SW 1271 (cell line): ENCODE measurements at places on chromosomes 11 and 22.

- no peak for DNase-seq
Measured at GRCh38 chr11:59102259-59102765, 4.7 kb upstream of the FAM111B start.

DNA sequence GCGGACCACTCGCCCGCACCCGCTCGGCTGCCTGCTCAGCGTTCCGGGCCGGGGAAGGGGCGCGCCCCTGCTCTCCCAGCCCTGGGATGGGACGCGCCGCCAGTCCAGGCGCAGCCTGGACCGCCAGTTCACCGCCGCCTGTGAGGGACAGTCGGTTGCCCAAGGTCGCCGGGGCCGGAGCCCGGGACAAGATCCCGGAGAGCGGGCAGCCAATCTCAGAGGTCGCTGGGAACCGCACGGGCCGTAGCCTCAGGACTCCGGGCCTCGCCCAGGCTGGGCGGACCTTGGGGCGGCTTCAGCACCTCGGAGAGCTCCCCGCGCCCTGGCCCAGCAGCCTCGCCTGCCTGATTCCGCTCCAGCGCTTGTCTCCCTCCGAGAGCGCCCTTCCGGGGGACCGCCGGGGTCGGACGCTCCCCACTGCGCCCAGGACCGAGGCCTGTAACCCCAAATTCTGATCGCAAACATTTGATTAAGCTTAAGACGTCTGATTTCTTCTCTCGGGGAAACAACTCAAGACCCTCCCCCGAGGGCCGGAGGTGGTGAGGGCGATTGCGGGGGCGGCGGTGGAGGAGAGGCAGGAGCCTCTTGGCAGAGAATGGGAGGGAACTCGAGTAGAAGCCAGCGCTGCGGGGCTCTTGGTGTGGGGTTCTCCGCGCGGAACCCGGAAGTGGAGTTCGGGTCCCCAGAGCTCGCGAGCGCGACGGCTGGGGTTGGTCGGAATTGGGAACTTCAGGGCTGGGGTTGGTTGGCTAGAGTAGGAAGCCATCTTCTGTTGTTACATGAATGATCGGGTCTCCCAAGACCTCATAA lies 1.1 kb upstream of the CHRM4 start:
- DNase-seq = no peak

- no peak for DNase-seq
Measured at GRCh38 chr11:11441516-11441915, 88.5 kb upstream of the CSNK2A3 start.

DNA sequence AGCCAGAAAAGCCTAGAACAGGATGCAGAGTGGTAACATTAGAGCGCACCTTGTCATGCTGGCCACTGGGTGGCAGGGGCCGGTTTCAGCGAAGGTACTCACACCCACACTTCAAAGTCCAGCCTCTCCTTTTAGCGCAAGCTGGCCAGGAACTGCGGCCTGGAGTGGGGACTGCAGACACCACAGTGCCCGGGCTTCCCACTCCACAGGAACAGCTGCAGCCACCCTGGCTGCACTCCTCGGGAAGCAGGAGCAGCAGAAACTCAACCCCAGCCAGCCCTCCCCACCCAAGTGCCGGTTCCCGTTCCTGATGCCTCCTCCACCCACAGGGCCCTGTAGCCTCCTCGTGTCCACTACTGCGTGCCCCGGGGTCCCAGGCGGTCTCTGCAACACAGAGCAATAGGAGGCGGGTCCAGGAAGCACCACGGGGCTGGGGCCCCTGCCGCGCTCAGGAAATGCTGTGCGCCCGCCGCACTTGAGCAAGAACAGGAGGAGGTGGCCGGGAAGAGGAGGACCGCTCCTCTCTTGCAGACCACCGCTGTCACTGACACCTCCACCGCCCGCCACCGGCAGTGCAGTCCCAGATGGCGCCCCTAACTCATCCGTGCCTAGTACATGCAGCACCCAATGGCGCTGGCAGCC lies 2.2 kb downstream of the RFPL2 start:
- DNase-seq = peak; percentile 66

GRCh38 chr11:114295676-114296604 lies at the start of gene NNMT:
NNMT (plus strand) TSS chr11:114296399; CDS start chr11:114296557, 158 bp downstream.
- no peak for DNase-seq

DNA sequence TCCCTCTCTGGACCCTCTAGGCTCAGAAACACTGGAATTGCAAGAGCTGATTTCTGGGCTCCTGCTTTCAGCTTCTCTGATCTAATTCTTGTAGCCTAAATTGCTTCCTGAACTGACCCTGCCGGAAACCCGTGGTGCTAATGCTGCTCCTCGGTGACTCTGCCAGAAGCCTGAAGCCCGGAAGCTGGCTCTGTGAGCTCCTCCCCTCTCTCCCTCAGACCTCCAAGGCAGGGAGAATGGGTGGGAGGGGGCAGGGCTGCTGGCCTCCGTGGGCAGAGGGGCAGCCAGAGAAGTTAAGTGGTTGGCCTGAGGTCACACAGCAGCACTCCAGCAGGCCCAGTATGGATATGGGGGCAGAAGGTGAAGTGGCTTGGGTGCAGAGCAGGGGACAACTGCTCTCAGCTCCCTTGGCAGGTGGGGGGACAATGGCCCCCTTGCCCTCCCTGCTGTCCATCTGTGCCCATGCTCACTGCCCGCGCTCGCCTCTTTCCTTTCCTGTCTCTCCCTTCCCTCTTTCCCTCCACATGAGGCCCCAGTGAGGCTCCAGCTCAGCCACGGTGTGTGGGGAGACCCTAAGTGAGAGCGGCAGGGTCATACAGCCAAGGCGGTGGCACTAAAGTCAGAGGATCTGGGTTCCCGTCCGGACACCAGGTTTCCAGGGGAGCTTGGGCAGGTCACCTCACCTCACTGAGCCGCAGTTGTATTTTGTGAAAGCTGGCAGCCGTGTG lies 16.2 kb downstream of the CAPN5 start:
- no peak for DNase-seq

- DNase-seq = no peak
Measured at GRCh38 chr11:12784987-12785386, 110.8 kb downstream of the TEAD1 start.

DNA sequence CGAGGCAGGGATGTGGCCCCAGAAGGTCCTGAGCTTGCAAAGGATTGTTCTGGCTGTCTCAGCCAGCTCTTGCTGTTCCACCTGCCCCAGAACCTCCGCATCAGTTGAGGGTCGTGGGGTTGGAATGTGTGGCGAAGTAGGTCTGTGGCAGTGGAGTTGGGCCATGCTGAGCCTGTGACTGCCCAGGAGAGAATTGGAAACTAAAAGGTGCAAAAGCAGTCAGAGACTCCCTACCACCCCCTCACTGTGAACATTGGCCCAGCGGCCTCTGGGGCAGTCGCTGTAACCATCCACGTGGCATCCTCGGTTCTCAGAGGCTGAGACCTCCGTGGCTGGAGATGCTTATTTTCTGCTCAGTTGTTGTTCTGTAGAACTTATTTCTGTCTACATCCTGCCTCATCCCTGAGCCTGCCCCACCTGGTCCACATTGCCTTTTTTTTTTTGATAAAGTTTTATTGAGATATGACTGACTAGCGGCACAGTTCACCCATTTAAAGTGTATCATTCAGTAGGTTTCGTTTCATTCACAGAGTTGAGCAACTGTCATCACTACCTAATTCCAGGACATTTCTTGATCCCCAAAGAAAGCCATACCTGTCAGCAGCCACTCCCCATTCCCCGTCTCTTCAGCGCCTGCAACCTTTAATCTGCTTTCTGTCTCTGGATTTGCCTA lies 22.3 kb upstream of the DGCR8 start:
- DNase-seq = no peak

DNA sequence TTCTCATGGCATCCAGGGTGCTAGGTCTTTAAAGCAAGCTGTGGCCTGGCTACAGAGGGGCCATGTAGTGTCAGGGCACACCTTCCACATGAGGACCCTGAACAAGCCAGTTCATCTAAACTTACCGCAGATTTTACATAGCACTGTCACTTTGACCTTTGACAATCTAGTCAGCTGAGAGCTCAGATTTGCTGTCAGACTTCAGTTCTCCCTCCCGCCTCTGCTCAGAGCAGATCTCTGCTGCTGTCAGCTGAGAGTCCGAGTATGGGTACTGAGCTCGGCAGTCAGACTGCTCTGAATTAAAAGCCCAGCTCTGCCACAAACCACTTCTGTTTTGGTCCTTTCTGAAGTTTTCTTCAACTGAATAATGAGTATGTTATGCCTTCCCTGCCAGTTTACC lies 507.1 kb downstream of the SOX6 start:
- no peak for DNase-seq

GRCh38 chr22:19913337-19913936 lies 28.1 kb upstream of the COMT start:
- DNase-seq = no peak

- DNase-seq = no peak
Measured at GRCh38 chr22:20885557-20886323, 26.9 kb downstream of the SNAP29 start.

GRCh38 chr11:34890812-34891211 lies 25.4 kb downstream of the APIP start:
- DNase-seq = no peak

DNA sequence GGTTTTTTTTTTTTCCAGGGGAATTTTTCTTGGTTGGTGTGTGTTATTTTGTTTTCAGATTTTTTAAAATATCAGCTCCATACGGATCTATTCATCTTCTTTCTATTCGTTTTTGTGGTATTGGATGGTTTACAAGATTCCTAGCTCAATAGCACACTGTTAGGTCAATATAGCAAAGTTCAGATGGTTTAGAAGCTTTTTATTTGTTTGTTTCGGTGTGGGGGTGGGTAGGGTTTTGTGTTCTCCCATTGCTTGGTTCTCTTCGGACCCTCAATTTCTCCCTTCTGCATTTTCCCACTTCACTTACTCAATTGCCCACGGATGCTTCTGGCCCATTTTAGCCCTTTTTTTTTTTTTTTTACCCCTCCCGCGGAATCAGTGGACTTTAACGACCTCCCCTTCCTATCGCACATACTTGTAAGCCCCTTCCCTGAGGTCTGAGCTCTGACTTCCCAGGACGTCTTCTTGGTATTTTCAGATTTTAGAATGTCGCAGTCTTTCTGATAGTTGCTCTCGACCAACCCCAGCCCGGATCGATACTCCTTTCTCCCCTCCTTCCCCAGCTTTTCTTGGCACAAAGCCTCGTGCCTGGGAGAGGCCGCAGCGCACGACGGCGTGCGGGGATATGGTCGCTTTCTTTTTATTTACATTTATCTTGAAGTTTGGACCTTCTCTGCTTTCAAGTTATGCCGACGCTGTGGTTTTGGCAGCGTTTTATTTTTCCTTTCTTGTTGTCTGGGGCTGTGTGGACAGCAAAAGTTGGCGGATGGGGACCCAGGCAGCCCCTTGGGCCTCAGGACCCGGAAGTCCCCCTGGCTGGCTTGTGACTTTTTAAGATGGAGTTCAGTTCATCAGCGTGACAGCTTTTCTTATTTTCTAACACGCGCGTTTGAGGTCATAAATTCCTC lies 4.4 kb upstream of the SPDYC start:
- DNase-seq = no peak

- no peak for DNase-seq
Measured at GRCh38 chr22:36425977-36426523, 38.3 kb upstream of the MYH9 start.

DNA sequence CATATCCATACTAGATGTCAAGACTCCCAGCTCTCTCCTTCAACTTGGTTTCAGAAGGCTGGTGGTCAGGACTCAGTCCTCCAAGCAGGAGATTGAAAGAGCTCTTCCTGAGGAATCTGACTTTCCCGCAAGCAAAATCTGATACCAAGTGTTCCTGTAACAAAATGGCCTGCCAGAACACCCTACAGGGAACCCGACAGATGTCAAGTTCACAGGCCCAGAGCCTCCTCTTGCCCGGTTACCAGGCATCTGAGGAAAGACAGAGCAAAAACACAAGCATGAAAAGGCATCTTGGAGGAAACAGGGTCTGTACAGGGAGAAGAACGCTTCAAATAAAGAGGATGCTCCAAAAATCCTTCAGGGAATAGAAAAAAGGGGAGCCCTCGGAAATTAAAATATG lies 8.7 kb upstream of the KCNJ5 start:
- DNase-seq = no peak

DNA sequence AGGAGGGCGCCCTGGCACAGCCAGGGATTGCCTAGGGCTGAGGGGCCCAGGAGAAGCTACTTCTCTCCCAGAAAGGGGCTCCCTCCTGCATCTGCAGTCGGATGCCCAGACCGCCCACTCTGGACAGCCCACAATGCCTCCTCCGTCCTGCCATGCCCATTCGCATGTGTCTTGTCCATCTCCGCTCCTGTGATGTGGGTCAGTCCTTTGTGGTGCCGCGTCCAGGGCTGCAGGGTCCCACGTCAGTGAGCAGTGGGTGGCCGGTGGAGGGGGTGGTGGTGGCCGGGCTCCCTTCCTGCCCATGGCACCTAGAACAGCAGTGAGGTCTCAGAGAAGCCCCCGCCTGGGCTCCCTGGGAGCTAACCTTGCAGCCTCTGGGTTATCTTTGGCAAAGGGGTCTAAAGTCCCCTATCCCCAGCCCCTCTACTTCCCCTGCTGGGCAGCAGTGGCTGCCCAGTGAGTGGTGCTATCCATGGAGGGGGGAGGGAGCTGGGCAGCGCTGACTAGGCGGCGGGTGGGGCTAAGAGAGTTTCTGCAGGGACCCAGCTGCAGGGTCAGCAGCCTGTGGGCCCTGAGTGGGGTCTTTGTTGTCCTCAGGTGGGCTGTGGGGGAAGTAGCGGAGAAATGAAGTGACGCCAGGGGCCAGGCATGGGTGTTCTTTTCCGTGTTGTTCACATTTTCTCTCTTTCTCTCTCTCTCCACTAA lies 41.1 kb downstream of the KCNC1 start:
- no peak for DNase-seq

DNA sequence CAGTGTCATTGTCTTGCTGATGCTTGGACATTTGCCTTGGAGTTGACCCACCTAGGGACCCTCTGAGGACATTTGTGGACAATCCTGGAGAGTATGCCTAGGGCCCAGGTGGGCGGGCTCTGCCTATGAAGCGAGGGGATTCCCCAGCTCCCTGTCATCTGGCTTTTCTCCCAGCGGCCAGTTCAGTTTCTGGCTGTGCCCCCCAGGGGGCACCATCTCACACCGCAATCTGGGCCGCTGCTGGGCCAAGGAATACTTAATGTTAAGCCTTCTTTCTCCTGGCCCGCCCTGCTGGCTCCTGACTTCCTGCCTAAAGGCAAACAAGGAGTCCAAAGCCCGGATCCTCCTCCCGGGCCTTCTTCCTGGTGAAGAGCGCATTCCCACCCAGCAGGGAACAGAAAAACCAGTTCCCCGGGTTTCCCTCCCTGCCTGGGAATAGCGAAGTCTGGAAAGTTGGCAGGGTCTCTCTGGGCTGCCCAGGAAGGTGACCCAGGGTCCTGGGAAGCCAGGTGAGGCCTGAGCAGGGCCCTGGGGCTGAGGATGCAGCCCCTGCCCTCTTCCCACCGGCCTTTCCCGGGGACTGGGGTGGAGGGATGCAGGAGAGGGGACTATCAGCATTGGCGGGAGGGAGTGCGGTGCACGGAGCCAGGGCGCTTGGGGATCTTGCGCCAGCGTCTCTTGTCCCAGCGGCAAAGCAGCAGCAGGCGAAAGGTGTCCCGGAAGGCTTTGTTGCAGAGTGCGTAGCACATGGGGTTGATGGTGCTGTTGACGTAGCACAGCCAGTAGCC lies 11.9 kb downstream of the CHRM1 start:
- DNase-seq = no peak

DNA sequence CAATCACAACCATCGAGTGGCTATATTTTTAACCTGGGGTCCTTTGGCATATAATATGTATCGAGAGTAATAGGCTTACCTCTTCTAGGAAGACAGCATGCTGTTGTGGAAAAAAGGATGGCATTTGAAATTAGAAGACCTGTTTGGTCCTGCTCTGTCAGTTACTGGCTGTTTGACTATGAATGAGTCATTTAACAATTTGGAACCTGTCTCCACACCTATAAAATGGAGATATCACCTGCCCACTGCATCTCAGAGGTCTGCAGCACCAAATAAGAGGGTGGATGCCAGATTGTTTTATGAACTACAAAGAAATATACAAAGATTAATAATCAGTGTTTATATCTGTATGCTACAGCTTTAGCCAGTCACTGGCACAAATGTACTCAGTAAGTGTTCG lies 60.8 kb downstream of the SLC25A17 start:
- DNase-seq = no peak

GRCh38 chr11:102007567-102008437 lies 39.4 kb upstream of the CFAP300 start:
- peak; percentile 17 for DNase-seq
